AG09319 (cell line): ENCODE measurements at places on chromosomes 11 and 22.

DNA sequence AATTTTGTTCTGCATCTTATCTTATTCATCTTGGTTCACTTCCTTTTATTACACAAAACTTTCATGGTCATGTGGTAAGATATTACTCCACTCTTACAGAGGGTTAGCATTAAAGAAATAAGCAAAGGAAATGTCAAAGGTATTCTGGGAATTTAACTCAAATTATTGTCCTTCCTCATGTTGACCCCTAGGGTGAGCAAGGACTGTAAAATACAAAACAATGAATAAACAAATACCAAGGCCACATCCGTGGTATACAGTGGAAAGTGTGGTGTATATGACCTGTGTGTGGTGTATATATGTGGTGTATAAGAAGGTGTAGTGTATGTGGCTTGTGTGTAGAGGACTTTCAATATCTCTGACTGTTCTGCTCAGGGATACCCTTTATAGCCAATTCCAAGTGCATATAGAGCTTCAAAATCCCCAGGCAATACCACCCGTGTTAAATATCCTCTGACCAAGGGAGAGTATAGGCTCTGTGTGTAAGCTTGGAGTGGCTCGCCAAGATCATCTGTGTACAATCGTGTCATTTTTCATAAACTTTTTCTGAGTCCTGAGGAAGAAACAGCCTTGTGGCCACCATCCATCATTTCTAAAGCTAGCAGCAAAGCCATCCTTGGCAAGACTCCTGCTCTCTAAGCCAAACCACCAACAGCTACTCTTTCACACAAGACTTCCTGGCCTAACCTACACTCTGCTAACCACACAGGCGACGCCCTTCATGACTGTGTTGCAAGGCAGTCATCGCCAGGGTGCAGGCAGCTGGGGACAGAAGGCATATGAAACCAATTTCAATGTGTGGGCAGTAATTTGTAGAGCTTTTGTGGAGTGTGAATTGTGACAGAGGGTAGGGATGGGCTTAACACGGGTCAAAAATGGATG lies 548.0 kb downstream of the ETS1 start:
- DNase-seq = peak; percentile 91

GRCh38 chr22:37751449-37752188 lies 54.8 kb downstream of the TRIOBP start:
- no peak for DNase-seq

GRCh38 chr22:44815099-44816070 lies 63.0 kb downstream of the ARHGAP8 start:
- DNase-seq = no peak

GRCh38 chr11:60307507-60308195 lies 19.4 kb upstream of the MS4A6E start:
- no peak for DNase-seq

- DNase-seq = no peak
Observed at GRCh38 chr22:29269731-29270474, 1.8 kb downstream of the EWSR1 start.

DNA sequence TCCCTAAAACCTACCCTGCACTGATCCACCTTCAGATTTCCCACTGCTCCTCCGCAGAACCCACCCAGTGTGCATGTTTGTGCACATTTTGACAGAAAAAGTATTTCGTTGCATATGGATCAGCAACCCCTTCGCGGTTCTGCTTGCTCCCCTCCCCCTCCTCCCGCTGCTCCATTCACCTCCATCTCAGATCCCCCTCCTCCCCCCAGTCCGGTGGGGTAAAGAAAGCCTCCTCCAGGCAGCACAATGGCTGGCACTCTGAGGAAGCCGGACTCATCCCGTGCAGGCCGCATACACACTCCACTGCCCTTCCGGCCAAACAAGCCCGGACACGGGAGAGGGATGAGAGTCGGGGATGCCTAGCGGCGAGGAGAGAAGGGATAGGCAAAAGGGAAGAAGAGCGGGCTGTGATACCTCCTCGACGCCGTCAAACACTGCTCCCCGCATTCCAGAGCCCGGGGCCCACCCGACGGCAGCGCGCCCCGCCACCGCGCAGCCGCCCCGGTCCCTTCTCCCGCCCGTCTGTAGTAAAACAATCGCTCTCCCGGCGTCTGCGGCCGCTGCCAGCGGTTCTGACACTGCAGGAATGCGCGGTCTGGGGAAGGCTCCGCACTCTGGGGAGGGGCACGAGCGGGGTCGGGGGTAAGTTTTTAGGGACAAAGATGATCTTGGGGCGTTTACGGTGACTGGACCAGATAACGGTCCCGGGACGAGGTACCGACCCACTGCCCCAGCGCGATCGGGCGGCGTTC lies 915 bp downstream of the FEZ1 start:
- DNase-seq = no peak
